ENCODE measurements at places on chromosomes 5 and 9.
A peak's percentile ranks its signal among the peaks of the same experiment; 100 is the strongest.

GRCh38 chr5:123505633-123506032, 6.3 kb upstream of the CSNK1G3 start:
- peak; percentile 36 for DNase-seq

DNA sequence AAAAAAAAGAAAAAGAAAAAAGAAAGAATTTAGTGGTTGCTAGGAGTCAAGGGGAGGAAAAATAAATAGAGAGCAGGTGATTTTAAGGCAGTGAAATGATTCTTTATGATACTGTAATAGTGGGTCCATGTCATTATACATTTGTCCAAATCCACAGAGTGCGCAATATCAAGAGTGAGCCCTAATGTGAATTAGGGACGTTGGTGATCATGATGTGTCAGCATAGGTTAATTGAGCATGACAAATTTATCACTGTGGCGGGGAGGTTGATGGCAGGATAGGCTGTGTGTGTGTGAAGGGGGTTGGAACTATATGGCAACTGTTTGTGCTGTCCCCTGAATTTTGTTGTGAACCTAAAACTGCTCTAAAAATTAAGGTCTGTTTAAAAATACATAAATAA, 357.8 kb downstream of the ICE1 start:
- no peak for DNase-seq

DNA sequence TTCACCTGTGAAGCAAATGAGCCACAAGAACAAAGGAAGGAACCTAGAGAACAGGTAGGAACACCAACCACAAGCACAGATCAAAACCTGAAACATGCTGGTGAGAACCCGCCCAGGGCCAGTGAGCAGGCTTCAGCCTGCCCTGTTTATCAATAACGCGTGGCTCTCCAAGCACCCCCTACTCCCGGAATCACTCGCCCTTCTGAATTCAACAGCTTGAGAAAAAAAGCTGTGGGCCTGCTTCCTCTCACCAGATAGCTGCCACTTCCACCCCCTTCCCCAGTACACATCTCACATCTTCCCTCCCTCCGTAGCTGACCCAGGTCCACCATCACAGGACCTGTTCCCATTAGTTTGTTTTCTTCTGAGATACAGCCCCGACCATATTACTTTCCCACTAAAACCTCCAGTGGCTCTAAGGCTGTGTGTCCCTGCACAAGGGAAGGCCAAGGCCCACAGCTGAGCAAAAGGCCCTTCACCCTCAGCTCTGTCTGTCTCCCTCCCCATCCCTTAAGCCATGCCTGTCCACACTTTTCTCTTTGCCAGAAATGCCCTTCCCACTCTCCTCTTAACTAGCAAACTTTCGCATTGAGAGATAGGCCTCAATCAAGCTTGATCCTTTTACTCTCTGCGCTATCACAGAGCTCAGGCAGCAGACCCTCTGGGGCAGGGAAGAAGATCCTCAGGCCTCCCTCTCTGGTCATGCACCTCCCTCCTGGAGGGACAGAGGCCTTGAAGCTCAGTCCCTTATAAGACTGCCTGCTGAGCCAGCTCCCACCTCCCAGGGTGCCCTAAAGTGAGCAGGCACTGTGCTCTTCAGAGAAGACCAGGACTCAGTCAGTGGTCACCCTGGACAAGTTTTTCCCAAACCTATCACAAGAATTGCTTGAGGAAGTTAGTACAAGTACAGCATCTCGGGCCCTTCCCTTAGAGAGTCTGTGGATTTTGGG, 30.1 kb downstream of the B4GALT1 start:
- DNase-seq, result no peak

DNA sequence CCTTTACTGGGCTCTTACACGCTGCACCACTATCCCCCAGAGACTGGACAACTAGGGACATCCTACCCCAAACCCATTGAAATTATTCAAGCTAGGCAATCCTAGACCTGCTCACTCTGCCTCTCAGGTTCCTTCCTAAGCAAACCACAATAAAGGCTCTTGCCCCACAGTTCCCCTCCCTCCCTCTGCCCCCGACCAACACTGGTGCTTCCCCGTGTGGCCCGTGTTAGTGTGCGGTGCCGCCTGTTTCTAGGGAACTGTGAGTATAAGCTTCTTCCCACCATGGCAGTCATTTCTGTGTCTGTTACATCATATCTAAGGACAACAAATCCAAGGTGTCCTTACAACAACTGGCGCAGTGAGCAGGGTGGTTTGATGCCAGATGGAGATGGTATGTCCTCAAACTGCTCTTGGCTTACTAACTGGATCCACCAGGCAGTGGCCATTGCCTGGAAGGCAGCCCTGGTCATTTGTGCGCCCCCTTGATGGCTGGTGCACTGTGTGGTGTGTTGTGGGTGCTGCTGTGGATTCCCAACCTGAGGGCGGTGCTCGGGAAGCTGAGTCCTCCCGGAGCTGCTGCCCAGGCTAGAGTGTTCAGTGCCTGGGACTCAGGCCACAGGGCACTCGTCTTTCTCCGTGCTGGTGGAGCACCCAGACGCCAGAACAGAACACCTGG, 8.4 kb upstream of the MXD3 start:
- DNase-seq, result no peak

- no peak for DNase-seq
Observed at GRCh38 chr5:132095424-132095972, 21.9 kb downstream of the CSF2 start.

- no peak for DNase-seq
Observed at GRCh38 chr9:109765830-109766229, 14.2 kb upstream of the PALM2AKAP2 start.

GRCh38 chr9:109168170-109168569, 1.1 kb upstream of the FRRS1L start:
- no peak for DNase-seq

GRCh38 chr9:110758201-110758600, 89.6 kb downstream of the MUSK start:
- no peak for DNase-seq

GRCh38 chr9:131174681-131175239, 49.4 kb downstream of the NUP214 start:
- no peak for DNase-seq

DNA sequence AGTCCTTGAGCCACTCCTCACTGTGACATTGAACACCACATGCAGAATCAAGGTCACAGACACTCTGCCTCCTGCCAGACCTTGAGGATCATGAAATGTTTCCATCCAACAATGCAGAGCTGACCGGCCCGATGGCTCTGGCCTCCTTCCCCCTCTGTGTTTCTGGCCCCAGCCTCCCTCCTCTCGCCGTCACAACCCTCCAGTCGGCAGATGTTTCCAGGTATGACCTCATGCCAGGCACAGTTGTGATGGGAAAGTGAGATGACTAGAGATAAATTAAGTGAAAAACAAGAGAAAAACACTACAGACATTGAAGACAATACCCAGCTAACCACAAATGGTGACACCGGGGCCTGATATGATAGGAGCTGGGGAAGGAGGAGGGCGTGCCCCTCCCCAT, 9.8 kb downstream of the NTNG2 start:
- no peak for DNase-seq

DNA sequence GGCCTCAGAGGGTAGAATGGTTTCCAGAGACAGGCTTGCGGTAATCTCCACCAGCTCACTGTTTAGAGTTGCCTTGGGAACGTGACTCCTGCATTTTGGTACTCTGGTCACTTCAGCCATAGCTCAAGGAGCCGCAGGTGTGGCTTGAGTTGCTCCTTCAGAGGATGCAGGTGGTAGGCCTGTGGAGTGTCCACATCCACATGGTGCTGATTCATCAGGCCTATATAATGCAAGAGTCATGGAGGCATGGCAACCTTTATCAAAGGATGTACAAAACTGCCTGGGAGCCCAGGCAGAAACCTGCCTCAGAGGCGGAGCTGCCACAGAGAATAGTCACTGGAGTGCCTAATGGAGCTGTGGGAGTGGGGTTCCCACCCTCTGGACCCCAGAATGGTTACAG, 114.2 kb downstream of the ANXA1 start:
- DNase-seq, result no peak

DNA sequence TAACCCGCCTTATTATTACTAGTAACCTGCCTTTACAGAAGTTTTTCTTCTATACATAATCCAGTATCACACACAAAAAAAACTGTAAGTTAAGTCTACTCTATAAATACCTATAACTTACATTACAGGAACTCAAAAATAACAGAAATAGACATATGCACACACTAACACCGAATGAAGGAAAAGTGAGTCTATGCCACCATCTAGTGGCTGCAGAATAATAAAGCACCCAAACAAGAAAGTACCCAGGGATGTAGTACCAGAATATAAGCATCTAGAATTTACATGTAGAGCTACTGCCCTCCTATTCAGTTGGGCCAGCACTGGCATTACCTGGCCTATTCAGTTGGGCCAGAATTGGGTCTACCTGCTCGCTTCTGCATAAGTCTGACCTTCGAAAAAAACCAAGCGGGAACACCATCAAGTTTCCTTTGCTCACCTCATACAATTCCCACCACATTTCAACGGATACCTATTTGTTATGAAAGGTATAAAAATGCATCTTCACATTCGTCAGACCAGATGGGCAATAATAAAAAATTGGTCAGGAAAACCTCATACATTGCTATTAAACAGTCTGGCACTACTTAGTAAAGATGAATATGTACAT, 4.0 kb upstream of the NIPSNAP3A start:
- DNase-seq, result no peak

GRCh38 chr5:142404046-142404477, 79.2 kb upstream of the SPRY4 start:
- DNase-seq, result no peak

- no peak for DNase-seq
Observed at GRCh38 chr9:87515588-87516221, 18.0 kb downstream of the DAPK1 start.

DNA sequence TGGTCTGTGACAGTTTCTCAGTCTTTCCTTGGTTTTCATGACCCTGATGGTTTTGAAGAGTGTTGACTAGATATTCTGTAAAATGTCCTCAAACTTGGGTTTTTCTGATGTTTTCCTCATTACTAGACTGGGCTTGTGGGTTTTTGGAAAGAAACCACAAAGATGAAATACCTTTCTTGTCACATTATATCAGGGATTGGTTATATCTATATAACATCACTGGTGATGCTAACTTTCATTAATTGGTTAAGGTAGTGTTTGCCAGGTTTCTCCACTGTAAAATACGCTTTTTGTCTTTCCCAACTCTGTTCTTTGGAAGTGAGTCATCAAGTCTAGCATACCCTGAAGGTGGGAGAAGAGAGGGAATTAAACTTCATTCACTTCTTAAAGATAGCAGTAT, 3.3 kb upstream of the IL31RA start:
- DNase-seq, result no peak

DNA sequence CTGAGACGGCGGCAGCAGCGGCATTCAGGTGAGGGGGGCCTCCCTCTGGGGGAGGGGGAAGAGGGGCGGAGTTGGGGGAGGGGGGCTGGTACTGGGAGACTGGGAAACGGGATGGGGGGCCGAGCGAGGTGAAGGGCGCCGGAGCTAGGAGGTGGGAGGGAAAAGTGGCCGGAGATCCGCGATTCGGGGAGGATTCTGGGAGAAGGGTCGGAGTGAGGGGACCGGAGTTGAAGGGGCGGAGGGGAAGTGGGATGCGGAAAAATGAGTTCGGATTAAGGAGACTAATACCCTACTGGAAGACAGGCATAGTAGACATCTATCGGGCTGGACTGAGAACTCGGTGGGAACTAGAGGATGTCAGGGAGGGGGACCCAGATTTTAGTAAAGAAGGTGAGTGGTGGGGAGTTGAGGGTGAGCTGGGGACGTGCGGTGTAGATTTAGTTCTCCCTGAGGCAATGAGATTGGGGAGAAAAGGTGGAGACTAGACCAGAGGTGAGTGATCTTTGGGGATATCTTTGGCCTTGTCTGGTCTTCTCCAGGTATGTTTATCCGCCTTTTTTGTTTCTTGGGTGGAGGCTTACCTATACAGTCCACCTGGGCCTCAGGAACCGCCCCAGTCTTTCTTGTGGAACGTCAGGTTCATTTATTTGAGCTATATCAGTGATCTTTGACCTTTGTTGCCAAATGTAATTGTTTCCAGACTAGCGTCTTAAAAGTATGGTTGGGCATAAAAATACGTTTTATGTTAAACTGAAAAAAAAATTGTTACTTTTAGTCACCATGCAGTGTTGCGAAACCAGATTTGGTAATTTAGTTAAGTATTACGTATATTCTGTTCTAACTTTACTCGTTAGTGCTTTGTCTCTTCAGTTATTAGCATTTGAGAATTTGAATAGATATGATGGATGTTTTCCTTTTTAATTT, 632 bp downstream of the UBAP1 start:
- no peak for DNase-seq

DNA sequence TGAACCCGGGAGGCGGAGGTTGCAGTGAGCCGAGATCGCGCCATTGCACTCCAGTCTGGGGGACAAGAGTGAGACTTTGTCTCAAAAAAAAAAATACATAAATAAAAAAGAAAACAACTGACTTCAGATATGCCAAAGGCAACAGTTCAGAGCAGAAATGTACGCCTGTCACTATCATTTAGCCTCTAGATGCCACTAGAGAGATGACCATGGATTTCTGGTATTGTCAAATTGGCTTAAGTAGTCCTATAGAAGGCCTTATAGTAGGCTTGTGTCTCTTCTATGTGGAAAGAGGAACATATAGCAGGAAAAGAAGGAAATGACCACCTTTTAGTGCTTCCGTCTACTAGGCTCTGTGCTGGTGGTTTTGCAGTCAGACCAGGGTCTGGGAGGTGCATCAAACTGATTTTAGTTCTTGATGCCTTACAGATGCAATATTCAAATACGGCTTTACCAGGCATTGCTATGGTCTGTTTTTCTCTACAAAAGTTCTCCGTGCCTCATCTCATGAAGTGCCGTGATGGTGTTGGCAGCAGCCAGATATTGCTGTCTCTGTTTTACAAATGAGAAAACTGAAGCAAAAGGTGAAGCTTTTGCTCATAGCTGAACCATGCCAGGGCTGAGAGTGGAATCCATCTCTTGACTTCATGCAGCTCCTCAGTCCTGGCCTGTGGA, 17.2 kb downstream of the AGXT2 start:
- no peak for DNase-seq

DNA sequence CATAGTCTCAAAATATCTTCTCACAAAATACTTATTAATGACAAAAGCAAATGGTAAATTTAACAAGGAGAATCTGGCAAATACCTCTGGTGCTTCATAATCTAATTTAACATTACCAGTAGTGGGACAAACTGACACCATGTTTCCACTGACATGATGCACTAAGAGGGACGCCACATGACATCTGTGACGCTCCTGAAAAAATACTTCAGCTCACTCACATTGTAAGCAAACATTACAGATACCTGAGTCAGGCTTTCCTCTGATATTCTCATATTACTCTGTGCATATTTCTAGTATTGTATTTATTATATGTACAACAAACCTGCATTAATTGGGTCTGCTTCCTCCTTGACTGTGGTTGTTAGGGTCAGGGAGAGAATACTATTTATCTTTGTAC, 56.7 kb upstream of the OSMR start:
- no peak for DNase-seq
